Activated CD4-positive, alpha-beta T cell treated with anti-CD3 and anti-CD28 coated beads for 48 hours (primary cell): ENCODE measurements at places on chromosomes 3 and 15.

DNA sequence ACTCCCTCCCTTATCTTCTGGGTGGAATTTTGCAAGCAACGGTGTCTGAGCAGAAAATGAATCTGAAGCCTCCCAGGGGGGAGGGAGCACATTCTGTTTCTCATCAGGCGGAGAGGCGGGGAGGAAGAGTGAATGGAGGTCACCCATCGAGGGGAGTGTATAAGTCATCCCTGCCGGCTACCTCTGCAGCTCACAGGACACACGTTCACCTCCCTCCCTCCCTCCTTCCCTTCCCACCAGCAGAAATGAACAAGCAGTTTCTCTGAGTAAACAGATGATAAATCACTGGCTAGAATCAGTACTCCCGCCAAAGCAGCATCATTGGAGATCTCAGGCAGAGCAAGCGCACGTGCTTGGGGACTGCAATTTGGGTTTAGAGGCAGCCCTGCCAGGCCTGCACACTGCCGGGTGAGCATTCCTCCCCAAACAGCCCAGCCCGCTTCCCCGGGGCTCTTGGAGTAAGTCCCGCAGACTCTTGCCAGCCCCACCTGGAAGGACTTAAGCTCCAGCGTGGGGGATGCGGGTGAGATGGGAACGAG lies 38.3 kb downstream of the CPN2 start:
- DNase-seq = no peak

DNA sequence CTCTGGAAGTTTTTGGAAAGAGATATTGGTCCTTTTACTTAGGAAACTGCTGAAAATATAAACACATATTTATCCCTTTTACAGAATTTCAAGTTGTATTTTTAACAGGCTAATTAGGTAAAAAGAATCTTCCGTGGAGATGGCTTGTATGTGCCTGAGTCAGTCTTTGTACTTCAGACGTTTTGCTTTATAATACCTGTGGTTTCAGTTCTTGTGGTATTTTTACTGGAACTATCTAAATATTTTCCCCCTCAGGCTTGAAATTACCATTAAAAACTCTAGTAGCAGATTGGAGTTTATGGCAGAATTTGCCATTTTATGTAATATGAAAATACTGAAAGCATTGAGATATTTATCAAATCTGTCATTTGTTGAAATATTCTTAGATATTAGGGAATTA lies 151.6 kb upstream of the CGNL1 start:
- no peak for DNase-seq

GRCh38 chr3:131840156-131840797 lies 194.5 kb downstream of the CPNE4 start:
- no peak for DNase-seq

DNA sequence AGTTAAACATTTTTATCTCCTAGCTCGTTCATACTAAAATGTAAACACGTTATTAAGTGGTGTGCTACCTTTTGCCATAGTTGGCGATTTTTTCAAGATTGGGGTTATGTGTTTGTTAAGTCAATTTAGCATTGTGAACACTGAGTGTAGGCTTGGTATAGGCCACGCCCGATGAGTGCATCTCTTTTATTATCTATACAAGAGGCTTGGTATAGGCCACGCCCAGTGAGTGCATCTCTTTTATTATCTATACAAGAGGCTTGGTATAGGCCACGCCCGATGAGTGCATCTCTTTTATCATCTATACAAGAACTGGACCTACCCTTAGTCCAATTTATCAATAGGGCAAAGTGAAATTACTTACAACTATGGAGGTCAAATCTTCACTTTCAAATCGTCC lies 70.4 kb downstream of the NIPA2 start:
- no peak for DNase-seq

GRCh38 chr15:100980410-100981046 lies 61.4 kb downstream of the LRRK1 start:
- no peak for DNase-seq

DNA sequence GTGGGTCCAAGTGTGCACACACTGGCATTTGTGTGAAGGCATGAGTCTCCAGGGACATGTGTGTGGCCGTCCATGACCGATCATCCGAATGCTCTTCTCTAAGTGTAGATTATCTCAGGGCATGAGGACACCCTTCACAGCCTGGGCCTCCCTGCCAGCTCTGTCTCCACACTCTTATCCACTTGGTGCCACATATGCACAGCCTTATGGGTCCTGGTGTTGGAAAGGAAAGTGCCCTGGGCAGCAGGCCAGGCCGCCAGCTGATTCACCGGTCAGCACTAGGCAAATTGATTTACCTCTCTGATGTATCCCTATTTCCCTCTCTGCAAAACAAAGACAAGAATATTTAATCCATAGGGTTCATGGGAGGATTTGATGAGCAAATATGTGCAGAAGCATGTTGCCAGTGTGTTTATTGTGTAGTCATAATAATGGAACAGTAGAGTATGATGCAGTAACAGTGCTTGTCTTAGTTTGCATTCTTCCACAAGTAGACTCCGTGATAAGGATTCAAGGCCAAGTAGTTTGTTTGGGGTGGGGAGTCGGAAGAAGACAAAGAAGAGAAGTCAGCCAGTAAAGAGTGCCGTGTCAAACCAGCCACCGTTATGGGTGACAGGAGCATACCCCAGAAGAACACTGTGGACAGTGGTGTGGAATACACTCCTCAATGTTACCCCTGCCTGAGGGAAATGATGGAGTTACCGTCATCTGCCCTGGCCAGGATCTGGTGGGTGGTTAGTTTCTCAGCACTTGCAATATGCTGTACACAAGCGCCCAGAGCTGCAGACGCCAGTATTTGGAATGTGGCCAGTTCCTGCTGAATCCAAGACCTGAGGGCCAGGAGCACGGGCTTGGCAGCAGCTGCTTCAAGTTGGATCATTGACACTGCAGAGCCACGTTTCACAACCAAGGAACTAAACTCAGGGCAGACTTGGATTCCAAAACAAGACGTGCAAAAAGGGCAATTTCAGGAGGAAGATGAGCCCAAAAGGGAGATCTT lies 85.1 kb downstream of the MTHFS start:
- no peak for DNase-seq

GRCh38 chr3:20563251-20563650 lies 377.2 kb upstream of the SGO1 start:
- no peak for DNase-seq

GRCh38 chr15:84859144-84859543 lies 25.3 kb upstream of the SLC28A1 start:
- no peak for DNase-seq

DNA sequence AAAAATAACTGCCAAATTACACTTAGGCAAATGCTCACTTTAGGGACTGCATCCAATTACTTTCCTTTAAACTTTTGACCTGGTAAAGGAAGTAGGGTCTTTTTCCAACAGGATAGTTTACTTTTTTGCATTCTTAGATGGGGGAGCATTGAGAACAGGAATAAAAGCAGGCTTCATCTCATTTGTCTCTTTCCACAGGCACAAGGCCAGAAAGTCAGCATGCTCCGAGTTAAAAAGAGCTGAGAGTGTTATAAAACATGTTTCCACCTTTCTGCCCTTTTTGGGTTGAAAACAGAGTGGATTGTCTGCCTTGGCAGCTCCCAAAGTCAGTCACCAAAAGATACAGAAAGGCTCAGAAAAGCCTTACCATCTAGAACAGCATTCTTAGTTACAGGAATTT lies 404.9 kb upstream of the ALCAM start:
- DNase-seq = no peak

GRCh38 chr3:128845119-128845777 lies 34.2 kb upstream of the ACAD9 start:
- DNase-seq = no peak

DNA sequence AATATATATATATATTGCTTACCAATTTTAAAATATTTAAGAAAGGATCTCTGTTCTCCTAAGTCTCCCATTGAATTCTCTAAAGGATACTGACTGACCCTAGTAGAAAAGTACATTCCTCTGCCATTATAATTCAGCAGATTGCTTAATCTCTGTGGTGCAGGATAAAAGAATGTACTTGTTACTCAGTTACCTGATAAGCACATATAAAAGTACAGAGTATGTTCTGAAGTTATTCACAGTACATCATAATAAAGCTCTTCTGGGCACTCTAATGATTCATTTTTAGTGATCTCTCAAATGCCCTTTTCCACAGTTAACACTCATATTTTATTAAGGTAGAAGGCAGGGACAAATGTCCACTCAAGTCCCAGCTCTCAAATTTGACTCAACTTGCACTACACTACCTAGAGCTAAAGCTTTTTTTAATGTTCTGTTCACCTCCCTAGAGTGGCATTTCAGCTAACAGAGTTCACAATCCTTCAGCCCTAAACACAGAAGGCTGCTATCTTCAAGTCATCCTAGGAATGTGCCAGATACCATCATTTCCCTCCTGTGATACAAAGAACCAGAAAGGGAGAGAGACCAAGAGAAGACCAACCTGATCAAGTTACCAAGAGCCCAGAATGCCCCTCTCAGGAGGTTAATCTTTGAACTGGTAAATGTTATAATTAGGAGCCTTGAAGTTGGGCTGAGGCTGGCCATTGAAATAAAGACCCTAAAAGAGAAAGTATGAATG lies 53.3 kb downstream of the MEIS2 start:
- no peak for DNase-seq

DNA sequence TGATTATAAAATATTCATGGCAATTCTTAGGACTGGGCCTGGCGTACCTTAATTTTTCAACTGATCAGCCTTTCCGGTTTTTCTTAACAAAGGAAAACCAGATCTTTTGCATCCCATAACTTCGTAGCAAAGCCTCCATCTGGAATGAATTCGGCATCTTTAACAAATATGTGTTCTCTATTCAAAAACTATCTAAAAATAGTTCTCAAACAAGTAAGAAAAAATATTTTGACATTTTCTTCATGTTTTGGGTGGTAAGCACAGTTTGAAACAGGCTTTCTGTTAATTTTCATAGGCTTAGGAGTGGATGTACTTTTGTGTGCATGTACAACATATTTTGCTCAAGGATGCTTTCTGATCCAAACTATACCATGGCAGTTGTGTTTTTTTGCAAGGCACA lies 55.1 kb downstream of the RBMS3 start:
- DNase-seq = no peak

GRCh38 chr3:13403213-13403819 lies 16.8 kb downstream of the NUP210 start:
- DNase-seq = no peak

GRCh38 chr3:103059432-103059831 lies 624.6 kb downstream of the ZPLD1 start:
- no peak for DNase-seq

- no peak for DNase-seq
These were observed 6.3 kb downstream of the STAG1 start for GRCh38 chr3:136745916-136746315.

GRCh38 chr3:31246293-31247062 lies 286.2 kb upstream of the STT3B start:
- no peak for DNase-seq

DNA sequence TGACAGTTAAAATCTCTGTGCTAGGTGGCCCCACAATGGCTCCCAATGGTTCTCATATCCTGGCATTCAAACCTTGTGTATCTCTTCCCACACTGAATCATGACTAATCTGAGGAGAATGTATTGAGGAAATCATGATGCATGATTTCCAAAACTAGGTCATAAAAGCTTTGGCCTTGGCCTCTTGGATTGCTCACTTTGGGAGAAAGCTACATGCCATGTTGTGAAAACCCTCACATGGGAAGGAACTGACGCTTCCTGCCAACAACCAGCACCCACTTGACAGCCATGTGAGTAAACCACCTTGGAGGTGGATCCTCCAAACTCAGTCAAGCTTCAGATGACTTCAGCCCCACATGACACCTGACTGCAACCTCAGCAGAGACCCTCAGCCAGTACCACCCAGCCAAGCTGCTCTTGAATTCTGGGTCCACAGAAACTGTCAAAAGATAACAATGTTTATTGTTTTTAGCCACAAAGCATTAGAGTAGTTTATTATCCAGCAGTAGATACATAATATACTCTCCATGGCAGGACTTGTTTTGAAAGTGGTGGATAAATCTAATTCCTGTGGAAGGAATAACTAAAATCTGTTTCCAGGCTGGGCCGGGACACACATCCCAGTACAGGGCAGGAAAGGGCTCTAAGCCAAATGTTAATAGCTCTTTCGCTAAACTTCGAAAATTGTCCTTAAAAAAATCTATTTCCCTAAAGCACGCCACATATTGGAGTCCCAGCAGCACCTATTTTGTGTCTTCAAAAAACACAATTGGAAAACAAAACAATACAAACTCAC lies 1.0 kb upstream of the ZNF620 start:
- DNase-seq = peak; percentile 10

GRCh38 chr3:173660645-173661299 lies 263.2 kb downstream of the NLGN1 start:
- DNase-seq = no peak

GRCh38 chr15:63072809-63073277 lies 30.3 kb downstream of the TPM1 start:
- DNase-seq = no peak

DNA sequence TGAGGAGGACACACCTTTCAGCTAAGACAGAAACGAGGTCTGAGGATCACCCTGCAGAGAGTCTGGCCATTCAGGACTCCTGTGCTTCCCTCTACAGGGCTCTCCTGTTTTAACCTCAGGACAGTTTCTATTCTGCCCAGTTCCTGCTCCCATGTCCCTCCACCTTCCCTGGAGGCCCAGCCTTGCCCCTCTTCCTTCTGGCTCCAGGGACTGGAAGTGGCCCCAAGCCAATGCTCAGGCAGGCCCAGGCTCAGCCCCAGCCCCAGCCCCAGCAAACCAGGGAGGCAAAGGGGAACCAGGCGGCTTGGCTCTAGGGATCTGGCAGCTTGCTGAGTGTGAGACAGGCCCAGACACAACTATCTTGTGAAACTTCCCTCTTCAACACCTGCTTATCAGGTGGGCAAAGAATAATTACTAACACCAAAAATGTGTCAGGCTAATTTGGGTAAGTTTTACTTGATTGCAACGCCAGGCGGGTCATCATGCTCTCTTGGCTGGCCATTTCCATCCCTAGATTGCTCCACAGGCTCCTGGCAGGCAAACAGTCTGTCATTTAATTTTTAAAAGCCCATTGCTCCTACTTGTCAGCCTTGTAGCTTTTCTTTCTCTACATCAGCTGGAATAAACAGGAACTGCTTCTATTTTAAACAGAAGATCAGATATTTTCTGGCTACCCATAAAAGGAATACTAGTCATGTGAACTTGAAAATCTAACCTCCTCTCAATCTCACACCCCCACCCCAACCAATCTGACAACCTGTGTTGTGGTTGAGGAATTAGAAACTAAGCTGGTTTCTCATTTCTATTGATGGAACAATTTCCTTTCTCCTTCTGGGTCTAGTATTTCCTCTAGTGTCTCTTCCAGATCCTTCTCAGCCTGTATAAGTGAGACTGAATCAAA lies 33.5 kb downstream of the UPK1B start:
- DNase-seq = no peak

GRCh38 chr15:86505951-86506350 lies 426.3 kb downstream of the AGBL1 start:
- DNase-seq = no peak

- peak; percentile 10 for DNase-seq
These were observed 10.1 kb downstream of the PDCD6IP start for GRCh38 chr3:33808559-33808958.
